ENCODE measurements at places on chromosomes 16 and 17.

- no peak for DNase-seq
Measured at GRCh38 chr17:60887614-60888028, 210.0 kb downstream of the BCAS3 start.

DNA sequence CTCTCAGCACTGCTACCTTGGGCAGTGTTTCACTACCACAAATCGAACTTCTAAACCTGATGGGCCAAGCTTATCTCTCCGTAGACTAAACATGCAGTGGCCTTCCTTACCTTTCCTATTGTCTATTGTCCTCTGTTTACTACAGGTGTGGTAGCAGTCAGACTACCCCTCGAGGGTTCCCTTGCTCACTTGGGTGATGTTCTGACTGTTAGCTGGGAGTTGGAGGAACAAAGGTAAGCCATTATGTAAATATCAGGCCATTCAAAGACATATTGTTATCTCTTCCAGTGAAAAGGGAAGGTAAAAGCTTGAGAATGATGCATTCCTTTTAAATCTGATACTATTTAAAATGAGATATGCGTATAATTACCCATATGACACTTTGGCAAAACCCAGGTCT is 828.3 kb upstream of the EEF2KMT start:
- no peak for DNase-seq

GRCh38 chr17:11298401-11298800 is 57.4 kb downstream of the SHISA6 start:
- DNase-seq, result no peak

GRCh38 chr16:57427824-57428223 is 19.4 kb downstream of the CIAPIN1 start:
- DNase-seq, result no peak

- DNase-seq, result no peak
Measured at GRCh38 chr16:4347765-4348509, 3.2 kb downstream of the PAM16 start.

DNA sequence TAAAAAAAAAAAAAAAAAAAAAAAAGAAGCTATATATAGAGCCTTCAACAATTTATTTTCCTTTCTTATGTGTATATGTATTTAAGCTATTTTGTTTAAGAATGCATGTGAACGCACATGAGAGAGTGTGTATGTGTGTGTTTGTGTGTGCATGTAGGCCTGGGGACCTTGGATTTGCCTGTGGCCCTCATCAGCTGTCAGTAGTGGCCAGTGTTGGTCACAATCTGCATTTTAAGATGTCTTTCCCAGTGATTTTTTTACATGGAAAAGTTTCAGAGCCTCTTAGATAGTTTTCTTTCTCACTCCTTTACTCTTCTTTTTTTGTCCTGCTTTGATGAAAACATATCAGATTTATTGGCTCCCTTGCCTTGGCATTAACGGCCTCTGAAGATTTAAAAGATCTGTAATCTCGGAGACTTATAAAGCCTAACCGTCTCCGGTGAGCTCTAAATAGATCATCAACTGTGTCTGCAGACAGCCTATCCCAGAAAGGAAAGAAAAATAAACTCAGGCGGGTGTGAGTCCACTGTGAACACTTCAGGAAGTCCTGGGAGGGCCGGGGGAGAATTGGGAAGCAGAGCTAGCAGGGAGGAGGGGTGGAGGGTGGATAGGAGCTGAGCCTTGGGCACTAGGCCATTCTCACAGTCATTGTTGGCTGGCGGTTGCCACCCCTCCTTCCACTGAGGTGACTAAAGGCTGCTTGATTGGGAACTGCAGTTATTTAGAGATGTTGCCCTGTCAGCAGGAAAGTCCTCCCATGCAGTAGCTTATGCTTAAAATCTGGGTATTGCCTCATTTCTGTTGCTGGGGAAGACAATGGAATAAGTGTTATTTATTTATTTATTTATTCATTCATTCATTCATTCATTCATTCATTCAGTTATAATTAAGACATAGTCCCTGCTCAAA is 86.8 kb downstream of the WWP2 start:
- peak; percentile 32 for DNase-seq

- DNase-seq, result no peak
Measured at GRCh38 chr17:28426081-28426519, 20.1 kb upstream of the SLC46A1 start.

- no peak for DNase-seq
Measured at GRCh38 chr16:89350701-89351380, 133.3 kb downstream of the ZNF778 start.

GRCh38 chr17:46883871-46884520 is 32.6 kb downstream of the WNT9B start:
- DNase-seq, result no peak

GRCh38 chr16:59665618-59666220 is 931.6 kb upstream of the GOT2 start:
- no peak for DNase-seq

GRCh38 chr17:79560527-79560926 is 50.3 kb downstream of the RBFOX3 start:
- no peak for DNase-seq

DNA sequence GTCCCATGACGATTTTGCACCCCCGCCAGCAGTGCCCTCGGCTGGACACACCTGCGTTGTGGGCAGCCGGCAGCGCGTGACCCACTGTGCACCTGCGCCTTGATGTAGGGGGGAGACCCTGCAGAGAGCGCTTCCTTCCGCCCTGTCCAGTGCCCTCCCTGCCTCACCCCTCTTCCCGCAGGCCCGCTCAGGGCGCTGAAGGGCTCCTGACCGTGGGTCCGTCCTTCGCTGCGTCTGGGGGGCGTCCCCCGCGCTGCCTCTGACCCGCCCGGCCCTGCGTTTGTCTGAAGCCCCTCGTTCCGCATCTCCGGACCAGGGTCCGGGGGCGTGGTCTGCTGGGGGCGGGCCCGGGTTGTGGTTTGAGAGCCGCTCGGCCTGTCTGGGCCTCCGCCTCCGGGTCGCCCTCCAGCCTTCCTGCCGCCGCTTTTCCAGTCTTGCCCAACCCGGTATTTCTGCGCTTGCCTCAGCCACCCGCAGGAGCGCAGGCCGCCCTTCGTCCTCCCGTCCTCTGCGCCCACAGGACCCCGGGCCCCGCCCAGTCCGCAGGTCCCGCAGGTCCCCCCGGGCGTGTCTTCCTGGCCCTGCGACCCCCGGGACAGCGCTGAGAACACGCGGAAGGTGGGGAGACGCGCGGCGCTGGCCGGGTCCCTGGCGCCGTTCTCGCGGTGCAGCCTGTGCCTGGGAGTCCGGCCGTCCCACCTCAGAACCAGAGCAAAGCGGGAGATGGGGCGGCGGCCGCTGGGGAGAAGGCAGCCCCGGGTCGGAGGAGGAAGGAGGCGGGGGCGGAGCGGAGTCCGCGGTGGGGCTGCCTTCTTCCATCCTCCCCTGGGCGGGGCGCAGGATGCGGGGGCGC is 4.0 kb upstream of the IL17C start:
- DNase-seq, result no peak

DNA sequence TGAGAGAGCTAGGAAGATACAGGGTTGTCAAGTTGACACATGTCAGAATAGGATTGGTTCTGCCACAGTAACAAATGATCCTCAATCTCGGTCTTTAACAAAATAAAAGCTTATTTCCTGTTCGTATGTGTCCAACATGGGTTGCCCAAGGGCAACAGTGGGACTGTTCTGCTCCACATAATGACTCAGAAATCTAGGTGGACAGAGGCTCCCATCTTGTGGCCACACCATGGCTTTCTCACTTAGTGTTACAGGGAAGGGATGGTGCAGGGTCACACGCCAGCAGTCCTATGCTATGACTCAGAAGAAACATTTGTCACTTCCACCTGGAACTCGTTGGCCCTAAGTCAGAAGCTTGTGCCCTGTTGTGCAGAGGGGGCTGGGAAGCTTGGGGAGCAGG is 364.9 kb downstream of the SNX29 start:
- DNase-seq, result no peak

- DNase-seq, result no peak
Measured at GRCh38 chr16:51290442-51291285, 139.6 kb upstream of the SALL1 start.

DNA sequence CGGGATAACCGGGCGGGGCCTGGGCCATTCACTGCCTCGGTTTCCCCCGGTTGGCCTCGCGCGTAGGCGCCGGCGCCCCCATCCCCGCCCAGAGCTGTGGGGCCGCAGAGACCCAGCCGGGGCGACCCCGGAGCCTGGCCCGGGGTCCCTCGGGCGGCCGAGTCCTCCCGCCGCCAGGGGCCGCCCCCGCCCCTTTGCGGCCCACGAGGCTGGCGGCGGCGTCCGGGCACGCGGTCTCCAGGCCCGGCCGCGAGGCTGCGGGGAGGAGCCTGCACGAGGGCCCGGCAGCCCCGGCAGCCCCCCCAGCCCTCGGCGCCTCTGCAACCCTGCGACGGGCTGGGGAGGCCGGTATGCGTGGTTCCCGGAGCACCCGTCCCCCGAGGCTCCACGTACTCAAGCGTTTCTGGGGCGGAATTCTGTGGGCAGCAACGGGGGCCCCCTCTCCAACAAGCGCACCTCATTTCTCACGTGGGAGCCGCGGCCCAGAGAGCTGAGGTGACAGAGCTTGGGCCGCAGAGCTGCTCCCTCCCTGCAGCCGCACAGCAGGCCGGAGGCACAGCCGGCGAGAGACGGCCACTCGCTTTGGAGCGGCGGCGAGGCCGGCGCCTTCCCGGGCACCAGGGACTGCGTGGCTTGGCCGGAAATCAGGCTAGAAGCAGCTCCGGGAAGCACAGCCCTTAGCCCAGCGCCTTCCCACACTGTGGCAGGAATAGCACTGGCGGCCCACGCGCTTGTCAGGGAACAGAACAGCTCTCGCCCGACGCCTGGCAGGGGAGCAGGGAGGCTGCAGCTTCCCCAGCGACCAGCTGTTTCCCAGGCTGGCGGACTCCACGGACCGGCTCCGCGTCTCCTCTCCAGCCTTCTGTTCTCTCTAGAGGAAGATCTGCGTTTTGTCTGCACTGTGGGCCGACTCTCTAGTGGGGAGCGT is 867 bp upstream of the LIMD2 start:
- peak; percentile 74 for DNase-seq

GRCh38 chr16:89422527-89422904 is 67.8 kb downstream of the ANKRD11 start:
- DNase-seq, result no peak

GRCh38 chr17:77499699-77500435 is 359.1 kb downstream of the SEC14L1 start:
- DNase-seq, result no peak

GRCh38 chr17:8745586-8746500 is 1.2 kb upstream of the CCDC42 start:
- peak; percentile 41 for DNase-seq

DNA sequence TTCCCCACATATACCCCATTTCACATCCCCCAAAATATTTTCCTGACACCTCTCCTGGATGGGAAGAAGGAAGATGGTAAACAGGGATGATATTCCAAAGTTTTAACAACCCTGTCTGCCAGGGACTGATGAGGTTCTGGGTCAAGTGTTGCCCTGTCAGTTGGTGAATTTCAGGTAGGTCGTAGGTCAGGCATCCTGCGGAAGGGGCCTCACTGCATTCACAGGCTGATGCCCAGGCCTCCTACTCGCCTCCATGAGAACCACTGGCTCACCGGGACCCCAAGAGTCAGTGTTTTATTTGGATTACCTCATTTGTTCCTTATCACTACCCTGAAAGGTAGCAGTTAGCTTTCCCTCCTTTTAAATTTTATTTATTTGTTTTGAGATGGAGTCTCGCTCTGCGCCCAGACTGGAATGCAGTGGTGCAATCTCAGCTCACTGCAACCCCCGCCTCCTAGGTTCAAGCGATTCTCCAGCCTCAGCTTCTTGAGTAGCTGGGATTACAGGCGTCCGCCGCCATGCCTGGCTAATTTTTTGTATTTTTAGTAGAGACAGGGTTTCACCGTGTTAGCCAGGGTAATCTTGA is 10.5 kb downstream of the ZBTB4 start:
- no peak for DNase-seq

DNA sequence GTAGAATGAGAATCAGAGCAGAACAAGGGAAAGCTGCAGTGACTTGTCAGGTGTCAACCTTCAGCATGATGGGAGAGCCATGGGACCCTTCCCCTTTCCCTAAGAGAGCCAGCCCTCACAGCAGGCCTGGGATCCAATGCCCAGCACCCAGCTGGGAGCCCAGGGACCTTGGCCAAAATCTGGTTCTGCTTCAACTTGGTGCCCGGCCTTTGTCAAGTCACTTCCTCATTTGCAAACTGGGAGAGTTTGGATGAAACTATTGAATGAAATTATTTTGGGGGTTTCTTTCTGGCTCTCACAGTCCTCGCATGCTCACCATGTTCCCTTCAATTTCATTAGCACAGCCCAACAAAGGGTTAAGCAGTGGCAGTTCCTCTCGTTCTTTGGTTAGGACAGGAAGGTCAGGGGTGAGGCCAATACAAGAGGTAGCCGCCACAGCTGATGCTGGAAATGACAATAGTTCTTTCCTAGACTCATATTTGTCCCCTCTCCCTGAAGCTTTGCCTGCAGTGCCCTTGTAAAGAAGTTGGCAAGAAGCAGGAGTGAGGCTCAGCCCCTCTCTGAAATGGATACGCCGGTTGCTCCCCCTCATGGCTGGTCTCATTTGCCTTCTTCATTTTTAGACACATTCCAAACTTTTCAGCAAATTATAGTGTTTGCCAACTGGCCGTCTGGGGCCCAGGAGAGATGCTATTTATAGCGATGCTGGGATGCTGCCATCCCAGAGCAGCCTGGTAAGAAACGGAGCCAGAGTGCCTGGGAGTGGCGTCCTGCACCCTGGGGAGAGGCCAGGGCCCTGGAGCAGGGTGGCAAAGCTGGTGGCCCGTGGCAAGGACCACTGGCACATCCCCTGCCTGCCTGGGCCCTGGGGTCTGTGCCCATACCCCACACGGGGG is 34.5 kb upstream of the MEOX1 start:
- DNase-seq, result no peak

- DNase-seq, result no peak
Measured at GRCh38 chr17:48283411-48283810, 146.6 kb downstream of the SKAP1 start.

GRCh38 chr17:55735731-55736405 is 13.2 kb upstream of the TMEM100 start:
- DNase-seq, result no peak

- DNase-seq, result no peak
Measured at GRCh38 chr17:7644775-7645174, 6.0 kb upstream of the ATP1B2 start.

DNA sequence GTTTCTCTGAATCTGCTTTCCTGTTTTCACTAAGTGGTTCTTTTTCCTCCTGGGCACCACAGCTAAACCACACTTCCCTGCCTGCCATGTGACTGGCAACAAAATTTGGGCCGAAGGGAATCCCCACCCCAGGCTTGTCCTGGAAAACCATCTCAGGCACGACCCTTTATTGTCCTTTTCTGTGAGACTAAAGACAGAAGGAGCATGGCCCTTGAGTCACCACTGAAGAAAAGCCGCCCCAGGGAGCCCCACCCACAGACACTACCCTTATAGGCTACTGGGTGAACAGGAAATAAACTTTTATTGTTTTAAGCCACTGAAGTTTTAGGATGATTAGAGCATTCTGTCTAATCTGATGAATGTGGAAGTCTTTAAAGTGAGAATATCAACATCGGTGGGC is 88.6 kb upstream of the BRD7 start:
- DNase-seq, result no peak
